GM12878 (cell line): ENCODE measurements at places on chromosomes 12 and 14.
A peak's percentile ranks its signal among the peaks of the same experiment; 100 is the strongest.

DNA sequence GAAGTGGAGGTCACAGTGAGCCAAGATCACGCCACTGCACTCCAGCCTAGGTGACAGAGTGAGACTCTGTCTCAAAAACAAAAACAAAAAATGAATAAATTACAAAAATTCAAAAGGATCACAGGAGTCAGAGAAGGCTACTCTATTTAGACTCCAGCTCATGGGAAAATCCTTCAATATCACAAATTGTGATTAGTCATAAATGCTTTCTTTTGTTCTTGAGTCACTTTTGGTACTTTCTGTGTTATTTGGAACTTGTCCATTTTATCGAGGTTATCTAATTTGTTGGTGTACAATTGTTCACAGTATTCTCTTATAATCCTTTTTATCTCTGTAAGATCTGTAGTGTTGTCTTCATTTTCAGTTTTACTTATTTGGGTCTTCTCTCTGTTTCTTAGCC lies 18.9 kb downstream of the ALDH2 start:
- H3K4me3 ChIP-seq: no peak overlapping the region
- no peaks in the 10 kb centered on the region for H3K36me3 ChIP-seq
- H3K4me1 ChIP-seq: no peaks in the 10 kb centered on the region
- H3K27me3 ChIP-seq: no peaks in the 10 kb centered on the region

GRCh38 chr12:23540572-23540971 lies 408.9 kb downstream of the SOX5 start:
- peaks cover 4% of the 10 kb centered on the region; the same call in 1 of the 2 replicates for H3K4me1 ChIP-seq
- no peak overlapping the region for H3K4me3 ChIP-seq
- no peaks in the 10 kb centered on the region for H3K27me3 ChIP-seq
- no peak overlapping the region for H3K27ac ChIP-seq

DNA sequence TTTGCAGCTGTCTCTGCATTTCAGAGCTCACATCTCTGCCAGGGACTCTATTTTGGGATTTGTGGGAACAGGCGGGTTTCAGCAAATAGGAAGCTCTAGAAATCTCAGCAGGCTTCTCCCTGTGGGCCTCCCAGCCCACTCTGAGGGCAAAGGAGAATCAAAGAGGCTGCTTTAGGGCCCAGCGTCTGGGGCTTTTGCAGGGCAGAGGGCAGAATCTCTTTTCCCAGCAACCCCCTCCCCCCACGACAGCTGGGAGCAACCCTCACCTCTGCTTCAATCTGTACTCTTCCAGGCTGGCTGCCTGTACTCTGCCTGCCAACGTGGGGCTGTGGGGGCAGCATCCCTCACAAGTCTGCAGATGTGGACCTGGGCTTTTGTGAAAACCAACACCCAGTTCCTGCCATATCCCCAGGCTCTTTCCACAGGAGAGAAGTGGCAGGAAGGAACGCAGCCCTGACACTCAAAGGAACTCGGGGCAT lies 529.6 kb upstream of the TBX3 start:
- no peaks in the 10 kb centered on the region for H3K4me1 ChIP-seq
- no peaks in the 10 kb centered on the region; the same call in 1 of the 2 replicates for H3K27me3 ChIP-seq
- no peak overlapping the region for H3K4me3 ChIP-seq
- no peak overlapping the region for H3K27ac ChIP-seq
- no peak for DNase-seq
- no peaks in the 10 kb centered on the region for H3K36me3 ChIP-seq

GRCh38 chr14:79661752-79662151 lies 549.6 kb downstream of the DIO2 start:
- DNase-seq: no peak
- H3K4me1 ChIP-seq: no peaks in the 10 kb centered on the region
- no peaks in the 10 kb centered on the region for H3K27me3 ChIP-seq
- no peak overlapping the region for H3K4me3 ChIP-seq
- no peaks in the 10 kb centered on the region for H3K36me3 ChIP-seq

DNA sequence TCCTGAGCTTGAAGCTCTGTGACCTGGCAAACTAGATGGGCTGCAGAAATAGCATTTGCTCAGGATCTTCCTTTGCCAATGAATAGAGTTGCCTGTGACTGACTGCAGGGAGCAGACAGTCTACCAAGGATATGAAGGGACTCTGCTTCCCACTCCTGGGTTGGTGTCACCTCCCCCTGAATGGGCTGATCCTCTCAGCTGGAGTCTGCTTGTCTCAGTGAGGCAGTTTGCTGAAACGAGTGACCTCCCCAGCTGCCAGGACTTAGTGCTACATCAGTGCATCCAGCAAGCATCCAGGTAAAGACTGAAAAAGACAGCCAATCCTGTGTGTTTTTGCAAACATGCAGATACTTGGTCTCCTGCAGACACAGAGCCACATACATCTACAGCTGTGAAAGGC lies 28.5 kb downstream of the PAH start:
- no peak overlapping the region for H3K27ac ChIP-seq
- H3K27me3 ChIP-seq: 0 out of 2 replicates have a peak, but pooled peaks cover 2% of the 10 kb centered on the region

DNA sequence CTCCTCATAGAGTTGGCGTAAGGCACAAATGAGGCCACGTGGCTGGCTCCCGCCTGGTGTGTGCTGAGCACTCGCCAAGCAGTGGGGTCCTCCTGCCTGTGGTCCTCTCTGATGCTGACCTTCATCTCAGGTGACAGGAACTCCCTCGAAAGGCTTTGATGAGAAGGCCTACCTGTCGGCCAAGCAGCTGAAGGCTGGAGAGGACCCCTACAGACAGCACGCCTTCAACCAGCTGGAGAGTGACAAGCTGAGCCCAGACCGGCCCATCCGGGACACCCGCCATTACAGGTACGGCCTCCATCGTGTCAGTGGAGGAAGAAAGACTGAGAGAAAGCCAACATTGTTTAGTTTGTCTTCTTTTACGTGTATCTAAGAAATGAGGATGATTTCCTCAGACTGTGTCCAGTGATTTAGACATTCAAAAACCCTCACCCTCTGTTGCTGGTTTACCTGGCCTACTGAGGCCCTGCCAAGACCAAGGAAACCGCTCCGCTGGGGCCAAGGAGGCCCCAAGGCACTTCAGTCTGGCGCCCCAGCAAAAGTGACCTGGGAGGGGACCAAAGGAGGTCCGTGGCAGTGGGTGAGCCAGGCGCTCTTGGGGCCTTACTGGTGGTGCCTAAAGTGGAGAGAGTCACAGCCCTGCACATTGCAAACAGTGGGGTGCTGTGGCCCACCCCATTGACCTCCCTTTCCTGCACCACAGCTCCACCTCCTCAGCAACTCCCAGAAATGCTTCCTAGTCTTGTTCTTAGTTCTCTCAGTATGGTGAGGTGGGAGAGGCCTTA lies 60.8 kb downstream of the GALNT16 start:
- no peak overlapping the region for H3K27ac ChIP-seq
- H3K27me3 ChIP-seq: no peaks in the 10 kb centered on the region
- H3K36me3 ChIP-seq: no peaks in the 10 kb centered on the region
- H3K4me1 ChIP-seq: peaks cover 6% of the 10 kb centered on the region
- no peak for DNase-seq

GRCh38 chr12:53558631-53559030 lies 51.3 kb upstream of the NPFF start:
- no peaks in the 10 kb centered on the region for H3K36me3 ChIP-seq
- H3K4me3 ChIP-seq: no peak overlapping the region
- H3K27me3 ChIP-seq: no peaks in the 10 kb centered on the region
- peaks cover 9% of the 10 kb centered on the region for H3K4me1 ChIP-seq
- peak overlapping the region; percentile 42; the same call in 1 of the 2 replicates for H3K27ac ChIP-seq
- no peak for DNase-seq

DNA sequence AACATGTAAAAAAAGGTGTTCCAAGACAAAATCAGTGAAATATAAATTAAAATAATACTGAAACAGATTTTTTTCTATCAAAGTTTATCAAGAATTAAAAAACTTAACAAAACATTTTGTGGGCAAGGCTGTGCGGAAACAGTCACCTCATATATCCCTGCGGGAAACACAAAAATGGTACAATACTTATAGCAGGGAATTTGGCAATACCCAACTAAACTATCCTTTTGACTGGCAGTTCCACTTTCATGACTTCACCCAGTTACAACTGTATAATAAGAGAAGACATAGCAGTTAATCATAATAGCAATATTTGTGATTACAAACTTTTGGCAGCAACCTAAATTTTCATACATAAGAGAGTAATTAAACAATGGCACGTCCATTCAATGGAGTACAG lies 121.5 kb upstream of the EGLN3 start:
- no peak for DNase-seq
- H3K27me3 ChIP-seq: no peaks in the 10 kb centered on the region
- H3K27ac ChIP-seq: no peak overlapping the region
- H3K4me1 ChIP-seq: peaks cover 12% of the 10 kb centered on the region

- peaks cover 18% of the 10 kb centered on the region for H3K4me1 ChIP-seq
- no peaks in the 10 kb centered on the region for H3K27me3 ChIP-seq
- no peaks in the 10 kb centered on the region for H3K36me3 ChIP-seq
- no peak overlapping the region for H3K4me3 ChIP-seq
- H3K27ac ChIP-seq: no peak overlapping the region
Measured at GRCh38 chr12:45259675-45260074, 43.8 kb downstream of the ANO6 start.

- no peak for DNase-seq
- no peak overlapping the region for H3K4me3 ChIP-seq
- no peaks in the 10 kb centered on the region for H3K36me3 ChIP-seq
Measured at GRCh38 chr14:79167957-79168356, 997.8 kb downstream of the NRXN3 start.

DNA sequence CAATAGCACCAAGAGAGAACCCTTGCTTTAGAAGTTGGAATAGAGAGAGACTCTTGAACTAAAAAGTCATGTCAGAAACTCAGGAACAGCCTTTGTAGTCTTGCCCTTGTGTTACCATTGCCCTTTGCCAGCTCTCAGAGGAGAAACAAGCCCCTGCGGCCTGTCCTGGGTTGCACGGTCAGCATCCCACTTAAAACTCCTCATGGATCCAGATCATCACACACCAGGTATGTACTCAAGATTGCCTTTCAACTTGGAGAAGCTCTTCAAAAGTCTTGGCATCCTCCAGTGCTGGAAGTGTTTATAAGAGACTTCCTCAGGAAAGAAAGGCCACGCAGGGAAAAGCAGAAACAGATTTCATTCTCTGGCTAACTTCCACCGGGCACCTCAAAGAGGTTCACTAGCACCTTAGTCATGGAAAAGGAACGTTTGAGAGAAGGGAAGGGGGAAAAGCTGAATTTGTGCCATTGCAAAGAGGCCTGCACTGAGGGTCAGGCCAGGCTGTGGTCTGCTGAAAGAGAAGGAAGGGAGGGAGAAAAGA lies 594.2 kb downstream of the MED13L start:
- no peaks in the 10 kb centered on the region for H3K36me3 ChIP-seq
- H3K4me1 ChIP-seq: no peaks in the 10 kb centered on the region
- H3K27me3 ChIP-seq: no peaks in the 10 kb centered on the region
- H3K27ac ChIP-seq: no peak overlapping the region
- DNase-seq: no peak
- H3K4me3 ChIP-seq: no peak overlapping the region

GRCh38 chr12:110546339-110546738 lies 36.8 kb downstream of the PPTC7 start:
- no peak overlapping the region for H3K27ac ChIP-seq
- H3K36me3 ChIP-seq: peaks cover 45% of the 10 kb centered on the region
- no peak overlapping the region for H3K4me3 ChIP-seq
- no peak for DNase-seq
- peaks cover 31% of the 10 kb centered on the region for H3K4me1 ChIP-seq
- no peaks in the 10 kb centered on the region for H3K27me3 ChIP-seq

GRCh38 chr14:105013150-105013785 lies 7.6 kb downstream of the CDCA4 start:
- H3K4me3 ChIP-seq: 0 out of 2 replicates have a peak overlapping the region, but pooled peaks have one; percentile 3
- H3K27ac ChIP-seq: no peak overlapping the region
- H3K27me3 ChIP-seq: no peaks in the 10 kb centered on the region
- peaks cover 35% of the 10 kb centered on the region for H3K36me3 ChIP-seq
- peaks cover 20% of the 10 kb centered on the region for H3K4me1 ChIP-seq

DNA sequence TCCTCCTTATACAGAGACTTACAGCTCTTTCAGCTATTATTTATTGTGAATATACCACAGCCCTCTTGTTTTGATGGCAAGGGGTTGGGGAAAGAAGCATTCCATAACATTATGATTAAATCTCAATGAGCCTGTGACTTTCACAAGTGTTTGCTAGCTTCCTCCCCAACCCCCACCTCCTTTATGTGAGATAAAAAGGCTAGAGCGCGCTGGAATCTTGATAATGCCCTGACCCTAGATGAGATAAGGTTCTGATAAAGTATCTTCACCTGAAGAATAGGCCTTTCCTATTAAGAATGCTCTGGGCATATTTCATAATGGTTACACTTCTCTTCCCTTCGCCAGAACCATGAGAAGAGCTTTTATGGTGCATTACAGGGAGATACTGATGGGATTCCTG lies 236.8 kb downstream of the CCDC91 start:
- no peak overlapping the region for H3K27ac ChIP-seq
- H3K4me1 ChIP-seq: no peaks in the 10 kb centered on the region
- no peak for DNase-seq
- no peak overlapping the region for H3K4me3 ChIP-seq

DNA sequence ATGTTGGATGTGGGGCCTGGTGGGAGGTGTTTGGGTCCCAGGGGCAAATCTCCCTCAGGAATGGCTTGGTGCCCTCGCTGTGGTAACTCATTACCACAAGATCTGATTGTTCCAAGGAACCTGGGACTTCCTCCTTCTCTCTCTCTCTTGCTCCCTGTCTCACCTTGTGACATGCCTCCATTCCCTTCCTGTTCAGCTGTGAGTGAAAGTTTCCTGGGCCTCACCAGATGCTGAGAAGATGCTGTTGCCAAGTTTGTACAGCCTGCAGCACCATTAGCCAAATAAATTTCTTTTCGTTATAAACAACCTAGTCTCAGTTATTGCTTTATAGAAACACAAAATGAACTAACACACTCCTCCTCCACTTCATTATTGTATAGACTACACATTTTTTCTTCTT lies 759.8 kb upstream of the MDGA2 start:
- H3K27ac ChIP-seq: no peak overlapping the region
- no peak overlapping the region for H3K4me3 ChIP-seq
- DNase-seq: no peak
- no peaks in the 10 kb centered on the region for H3K36me3 ChIP-seq
- H3K27me3 ChIP-seq: no peaks in the 10 kb centered on the region
- no peaks in the 10 kb centered on the region for H3K4me1 ChIP-seq

- no peaks in the 10 kb centered on the region for H3K36me3 ChIP-seq
- no peak for DNase-seq
- no peaks in the 10 kb centered on the region for H3K27me3 ChIP-seq
- H3K4me1 ChIP-seq: no peaks in the 10 kb centered on the region
- no peak overlapping the region for H3K4me3 ChIP-seq
Measured at GRCh38 chr12:67681105-67681778, 32.7 kb downstream of the DYRK2 start.

DNA sequence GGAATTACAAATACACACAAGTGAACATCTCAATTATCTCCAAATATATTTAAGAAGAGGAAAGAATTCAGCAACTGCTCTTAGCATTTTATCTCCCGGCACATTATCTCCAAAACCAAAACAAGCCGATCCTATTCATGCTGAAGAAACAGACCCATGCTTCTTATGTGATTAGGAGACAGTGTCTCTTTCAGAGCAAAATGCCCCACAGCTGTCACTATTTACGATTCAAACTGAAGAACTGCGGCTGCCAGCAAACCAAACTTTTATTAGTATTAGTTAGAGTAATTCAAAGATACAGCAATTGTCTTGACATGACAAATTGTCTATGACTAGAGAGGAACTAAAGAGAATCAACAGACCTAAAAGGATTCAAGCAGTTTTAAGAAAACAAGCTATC lies 79.4 kb downstream of the SETD3 start:
- H3K4me3 ChIP-seq: no peak overlapping the region
- H3K4me1 ChIP-seq: peaks cover 3% of the 10 kb centered on the region; the same call in 1 of the 2 replicates
- H3K27me3 ChIP-seq: no peaks in the 10 kb centered on the region
- peaks cover 10% of the 10 kb centered on the region; the same call in 1 of the 2 replicates for H3K36me3 ChIP-seq
- H3K27ac ChIP-seq: no peak overlapping the region

GRCh38 chr14:35940291-35940690 lies 114.2 kb downstream of the BRMS1L start:
- no peaks in the 10 kb centered on the region for H3K36me3 ChIP-seq
- peaks cover under 1% of the 10 kb centered on the region; the same call in 1 of the 2 replicates for H3K4me1 ChIP-seq
- no peaks in the 10 kb centered on the region for H3K27me3 ChIP-seq
- peak overlapping the region; percentile 5; the same call in 1 of the 2 replicates for H3K4me3 ChIP-seq
- H3K27ac ChIP-seq: no peak overlapping the region
